Stimulated activated CD8-positive, alpha-beta memory T cell treated with anti-CD3 and anti-CD28 coated beads, Interleukin-15, amount 100 ng/mL, for 1 hour (primary cell): ENCODE measurements at places on chromosomes 12 and 14.

DNA sequence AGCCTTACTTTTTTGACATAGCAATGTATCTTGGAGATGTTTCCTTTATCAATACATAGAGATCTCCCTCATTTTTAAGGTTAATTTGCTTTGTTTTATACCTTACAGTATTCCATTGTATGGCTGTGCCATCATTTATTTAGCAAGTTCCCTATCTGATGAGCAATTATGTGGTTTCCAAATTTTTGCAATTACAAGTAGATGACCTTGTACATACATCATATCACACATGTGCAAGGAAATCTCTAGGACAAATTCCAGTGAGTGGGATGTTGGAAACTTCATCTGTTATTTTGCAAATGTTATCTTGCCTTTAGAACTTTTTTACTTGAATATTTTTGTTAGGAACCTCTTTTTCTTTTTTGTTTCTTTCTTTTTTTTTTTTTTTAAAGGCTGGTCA lies 49.7 kb downstream of the DRAM1 start:
- no peak for DNase-seq

GRCh38 chr12:67193704-67194103 lies 75.5 kb upstream of the CAND1 start:
- no peak for DNase-seq

GRCh38 chr14:99572173-99572999 lies 31.6 kb downstream of the CCDC85C start:
- DNase-seq: no peak

DNA sequence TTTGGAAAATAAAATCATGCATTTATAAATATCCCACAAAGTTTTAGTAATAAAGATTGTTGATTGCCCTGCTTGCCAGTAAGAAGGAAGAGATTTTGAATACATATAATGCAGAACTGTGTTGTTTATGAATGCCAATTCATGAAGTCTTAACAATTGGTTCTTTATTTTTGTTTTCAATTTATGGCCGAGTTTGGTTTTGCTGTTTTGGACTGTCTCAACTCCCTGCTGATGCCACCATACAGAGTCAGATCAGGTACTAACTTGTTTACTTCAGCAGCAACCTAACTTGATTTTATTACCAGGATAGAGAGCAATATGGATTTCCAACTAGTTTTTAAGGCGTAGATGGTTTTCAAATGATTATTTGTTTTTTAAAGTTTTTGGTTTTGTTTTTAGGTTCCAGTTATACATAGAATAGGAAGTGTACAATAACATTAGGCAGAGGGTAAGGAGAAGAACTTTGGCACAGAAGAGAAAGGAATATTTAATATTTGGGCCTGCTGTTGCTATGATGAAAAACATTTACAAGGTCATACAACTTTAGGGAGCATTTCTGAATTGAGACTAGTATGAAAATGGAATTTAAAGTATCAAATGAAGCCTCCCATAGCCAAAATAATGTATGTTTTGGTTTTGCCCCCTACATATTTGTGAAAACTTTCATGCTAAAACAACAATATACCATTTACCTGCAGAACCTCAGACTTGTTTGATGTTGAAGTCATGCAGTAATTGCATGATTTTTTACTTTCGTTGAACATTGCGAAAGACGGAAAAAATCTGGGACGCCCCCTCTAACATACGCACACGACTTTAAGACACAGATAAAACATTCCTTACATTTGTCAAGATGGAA lies 904 bp upstream of the FAM177A1 start:
- no peak for DNase-seq

- DNase-seq: no peak
These were observed 79.9 kb upstream of the SSTR1 start for GRCh38 chr14:38127784-38128183.

GRCh38 chr14:51593397-51593796 lies 58.3 kb upstream of the FRMD6 start:
- DNase-seq: no peak

- DNase-seq: no peak
These were observed 419.4 kb downstream of the RAD51B start for GRCh38 chr14:68238976-68239375.

DNA sequence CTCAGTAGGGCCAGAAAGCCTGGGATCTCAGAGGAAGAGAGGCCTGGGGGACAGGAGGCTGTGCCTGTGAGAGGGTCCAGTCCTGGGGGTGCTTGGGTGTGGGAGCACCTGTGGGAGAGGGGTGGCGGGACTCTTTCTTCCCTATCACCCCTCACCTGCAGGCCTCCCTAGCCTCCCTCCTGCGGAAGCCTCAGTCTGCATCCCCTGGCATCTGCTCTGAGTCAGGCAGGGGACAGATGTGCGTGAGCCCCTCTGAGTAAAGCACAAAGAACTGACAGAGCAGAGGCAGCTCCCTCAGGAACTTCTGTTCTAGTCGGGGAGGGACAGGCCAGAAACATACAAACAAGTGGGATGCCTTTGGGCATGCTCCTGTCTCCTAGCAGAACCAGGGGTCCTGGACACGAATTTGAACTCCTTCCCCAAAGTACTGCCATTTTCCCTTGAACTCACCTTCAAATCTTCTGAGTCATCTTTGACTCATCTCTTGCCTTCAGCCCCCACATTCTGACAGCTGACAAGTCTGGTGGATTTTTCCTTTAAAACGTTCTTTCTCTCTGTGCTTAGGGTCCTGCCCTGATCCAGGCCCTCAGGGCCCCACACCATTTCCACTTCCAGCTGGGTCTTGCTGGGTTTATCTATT lies 8.5 kb upstream of the HSP90AA1 start:
- DNase-seq: no peak
